Activated CD4-positive, alpha-beta T cell treated with anti-CD3 and anti-CD28 coated beads, Interleukin-2, amount 10 ng/mL, durations not matched to agents 24 days and 14 days (primary cell): ENCODE measurements at places on chromosomes 11 and 22.

GRCh38 chr11:1033016-1033798 is 3.3 kb downstream of the MUC6 start:
- H3K36me3 ChIP-seq, result no peaks in the 10 kb centered on the region
- no peak for DNase-seq
- no peak overlapping the region for H3K27ac ChIP-seq
- no peaks in the 10 kb centered on the region for H3K27me3 ChIP-seq
- no peak overlapping the region for H3K4me3 ChIP-seq
- H3K4me1 ChIP-seq, result no peaks in the 10 kb centered on the region

- DNase-seq, result peak; percentile 85
- H3K4me3 ChIP-seq, result peak overlapping the region; percentile 59
- H3K4me1 ChIP-seq, result peaks cover 20% of the 10 kb centered on the region
Measured at GRCh38 chr11:63951779-63952536, 13.2 kb downstream of the NAA40 start.

DNA sequence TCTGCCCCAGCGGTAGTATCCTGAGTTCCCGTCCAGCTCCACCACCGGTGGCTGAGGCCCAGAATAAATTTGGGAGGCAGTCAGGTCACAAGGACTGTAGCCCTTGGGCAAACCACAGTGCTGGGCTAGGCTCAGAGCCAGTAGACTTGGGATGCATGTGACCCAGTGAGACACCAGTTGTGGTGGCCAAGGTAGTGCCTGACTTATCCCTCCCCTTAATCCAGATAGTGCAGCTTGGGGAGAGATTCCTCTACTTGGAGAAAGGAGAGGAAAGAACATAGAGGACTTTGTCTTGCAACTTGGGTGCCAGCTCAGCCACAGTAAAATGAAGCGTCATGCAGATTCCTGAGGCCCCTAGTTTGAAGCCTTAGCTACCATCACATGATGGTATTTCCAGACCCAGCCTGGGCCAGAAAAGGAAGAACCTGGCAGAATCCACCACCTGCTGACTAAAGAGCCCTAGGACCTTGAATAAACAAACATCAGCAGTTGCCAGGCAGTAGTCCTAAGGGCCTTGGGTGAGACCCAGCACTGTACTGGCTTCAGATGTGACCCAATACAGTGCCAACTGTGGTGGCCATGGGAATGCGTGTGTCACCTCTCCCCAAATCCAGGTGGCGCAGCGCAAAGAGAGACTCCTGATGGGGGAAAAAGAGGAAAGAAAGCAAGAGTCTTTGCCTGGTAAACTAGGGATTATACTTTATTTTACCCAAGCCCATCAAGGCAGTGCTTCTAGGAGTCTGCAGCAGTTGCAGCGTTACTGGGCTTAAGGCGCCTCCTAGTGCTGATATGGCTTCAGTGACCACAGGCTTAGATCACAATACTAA is 17.0 kb upstream of the DDX10 start:
- no peaks in the 10 kb centered on the region for H3K4me1 ChIP-seq
- no peaks in the 10 kb centered on the region for H3K36me3 ChIP-seq
- H3K4me3 ChIP-seq, result no peak overlapping the region
- peak; percentile 89 for DNase-seq
- no peak overlapping the region for H3K27ac ChIP-seq
- H3K27me3 ChIP-seq, result peaks cover 12% of the 10 kb centered on the region

GRCh38 chr11:76685831-76686230 is 15.3 kb upstream of the LRRC32 start:
- DNase-seq, result no peak
- H3K4me3 ChIP-seq, result peak overlapping the region; percentile 46
- no peak overlapping the region for H3K27ac ChIP-seq
- peaks cover 5% of the 10 kb centered on the region for H3K27me3 ChIP-seq

- H3K27ac ChIP-seq, result no peak overlapping the region
- DNase-seq, result no peak
- H3K27me3 ChIP-seq, result peaks cover 3% of the 10 kb centered on the region
- no peak overlapping the region for H3K4me3 ChIP-seq
- no peaks in the 10 kb centered on the region for H3K4me1 ChIP-seq
Measured at GRCh38 chr11:15929371-15929901, 426.9 kb downstream of the SOX6 start.
